PC-3 (cell line): ENCODE measurements at places on chromosomes 3 and 15. TPM values are rescaled to one million over a fixed set of nuclear protein-coding genes. Genes with fewer than 3 reads are reported as not detected.

DNA sequence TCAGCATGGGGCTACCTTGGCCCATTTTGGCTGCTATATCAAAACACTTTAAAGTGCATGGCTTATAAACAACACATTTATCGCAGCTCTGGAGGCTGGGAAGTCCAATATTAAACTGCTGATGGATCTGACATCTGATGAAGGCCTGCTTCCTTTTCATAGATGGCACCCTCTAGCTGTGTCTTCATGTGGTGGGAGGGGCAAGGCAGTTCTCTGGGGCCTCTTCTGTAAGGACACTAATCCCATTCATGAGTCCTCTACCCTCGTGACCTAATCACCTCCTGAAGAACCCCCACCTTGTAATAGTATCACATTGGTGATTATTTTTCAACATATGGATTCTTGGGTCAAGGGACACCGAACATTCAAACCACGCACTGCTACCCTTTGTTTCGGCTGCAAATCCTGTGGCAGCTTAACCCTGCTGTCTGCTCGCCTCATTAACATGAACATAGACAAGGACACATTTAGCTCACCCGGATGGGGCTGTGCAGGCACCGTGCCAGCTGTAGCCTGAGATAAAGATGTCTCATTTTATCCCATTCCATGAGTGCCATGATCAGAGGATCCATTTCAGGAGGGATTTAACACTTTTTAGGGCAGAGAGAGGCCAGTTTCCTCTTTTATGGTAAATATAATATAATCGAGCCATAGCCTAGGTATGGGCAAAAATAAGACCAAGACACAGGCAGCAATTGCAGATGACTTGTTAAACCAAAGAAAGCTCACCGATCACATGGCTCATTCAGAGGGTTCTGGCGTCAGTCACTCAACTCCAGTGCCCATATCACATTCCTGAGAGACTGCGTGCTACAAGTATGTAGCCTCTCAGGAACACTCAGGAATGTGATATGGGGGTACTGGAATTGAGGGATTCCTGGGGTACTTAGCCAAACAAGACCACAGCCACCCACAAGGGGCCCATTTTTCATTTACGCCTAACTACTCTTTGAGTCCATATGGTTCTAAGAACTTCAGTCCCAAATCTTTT is 251.1 kb upstream of the ST8SIA2 start:
- DNase-seq = no peak

DNA sequence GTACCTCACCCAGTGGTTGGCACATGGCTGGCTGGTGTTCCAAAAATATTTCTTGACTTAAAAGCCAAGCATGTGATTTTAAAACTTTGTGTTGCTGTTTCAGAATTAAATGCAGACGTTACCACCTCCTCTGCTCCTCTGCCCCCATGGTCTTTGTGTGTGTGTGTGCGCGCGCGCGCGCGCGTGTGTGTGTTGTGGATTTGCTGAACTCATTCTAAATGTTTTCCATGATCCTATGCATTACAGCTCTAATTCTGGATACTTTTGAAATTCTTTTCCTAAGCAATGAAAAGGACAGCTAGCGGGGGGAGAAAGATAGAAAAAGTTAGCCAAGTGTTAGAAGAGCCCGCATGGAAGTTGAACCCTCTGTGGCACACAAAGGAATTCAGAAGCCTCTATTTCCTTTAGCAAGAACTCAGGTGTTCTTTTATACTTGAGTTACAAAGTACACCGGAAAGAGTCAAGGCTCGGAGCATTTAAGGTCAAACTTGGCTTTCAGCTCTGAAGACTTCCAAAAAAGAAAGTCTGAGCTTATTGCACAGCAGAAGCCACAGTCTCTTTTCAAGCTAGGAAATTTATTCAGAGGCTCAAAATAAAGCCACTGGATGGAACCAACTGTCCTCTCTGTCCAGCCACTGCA is 350.5 kb upstream of the TBL1XR1 start:
- DNase-seq = no peak

- DNase-seq = no peak
These were observed 214.7 kb downstream of the SHQ1 start for GRCh38 chr3:72633534-72633933.

DNA sequence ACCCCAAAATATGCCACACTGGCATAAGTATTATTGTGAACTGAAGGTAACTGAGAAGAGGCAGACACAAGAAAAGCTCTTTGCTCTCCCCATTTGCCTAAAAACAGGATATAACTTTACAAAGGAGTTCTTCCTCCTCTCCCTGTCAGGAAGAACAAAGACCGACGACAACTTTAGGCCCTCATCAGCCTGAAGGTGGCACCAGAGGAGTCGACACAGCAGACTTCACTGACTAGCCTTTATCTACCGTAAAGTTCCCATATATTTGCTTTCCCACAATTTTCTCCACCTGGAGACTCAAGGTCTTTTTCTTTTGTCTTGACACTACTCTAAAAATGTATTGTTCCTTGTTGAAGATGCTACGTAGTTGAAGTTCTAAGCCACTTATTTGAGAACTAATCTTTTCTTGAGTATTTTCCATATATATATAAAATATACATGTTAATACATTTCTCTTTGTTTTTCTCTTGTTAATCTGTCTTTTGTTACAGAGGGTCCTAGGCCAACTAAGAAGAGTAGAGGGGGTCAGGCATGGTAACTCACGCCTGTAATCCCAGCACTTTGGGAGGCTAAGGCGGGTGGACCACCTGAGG is 16.2 kb upstream of the XIRP1 start:
- peak; percentile 76 for DNase-seq

The STRIT1 gene
- total RNA-seq = not detected in 2 replicates

GRCh38 chr3:126102011-126102410 is 18.1 kb upstream of the SLC41A3 start:
- DNase-seq = no peak

DNA sequence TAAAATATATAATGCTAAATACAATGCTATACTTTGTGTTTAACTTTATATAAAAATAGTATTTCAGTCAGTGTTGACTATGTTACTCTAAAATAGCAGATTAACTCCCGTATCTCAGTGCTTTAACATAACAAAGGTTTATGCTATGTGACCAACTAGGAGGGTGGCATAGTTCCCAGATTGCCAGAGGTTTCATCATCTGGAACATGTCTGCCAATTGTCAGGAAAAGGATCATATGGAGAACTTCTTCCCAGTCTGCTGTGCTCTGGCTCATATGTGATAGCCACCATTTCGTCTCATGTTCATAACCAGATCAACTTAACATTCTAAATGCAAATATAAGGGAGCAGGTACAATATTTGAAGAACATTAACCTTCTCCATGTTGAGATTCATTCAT is 720.2 kb downstream of the MCTP2 start:
- no peak for DNase-seq
